ENCODE measurements at places on chromosomes 16 and 17.

DNA sequence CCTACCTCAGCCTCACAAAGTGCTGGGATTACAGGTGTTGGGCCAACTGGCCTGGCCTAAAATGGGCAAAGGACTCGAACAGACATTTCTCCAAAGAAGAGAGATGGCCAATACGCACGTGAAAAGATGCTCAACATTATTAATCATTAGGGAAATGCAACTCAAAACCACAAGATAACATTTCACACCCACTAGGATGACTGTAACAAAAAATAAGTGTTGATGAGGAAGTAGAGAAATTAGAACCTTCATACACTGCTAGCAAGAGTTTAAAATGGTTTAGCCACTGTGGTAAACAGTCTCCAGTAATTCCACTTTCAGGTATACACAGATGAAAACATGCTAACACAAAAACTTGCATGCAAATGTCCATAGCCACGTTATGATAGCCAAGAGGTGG is 5.7 kb downstream of the TMED6 start:
- no peak for DNase-seq

- no peak for DNase-seq
Measured at GRCh38 chr17:8522577-8522976, 86.9 kb downstream of the NDEL1 start.

- no peak for DNase-seq
Measured at GRCh38 chr16:17302620-17303019, 168.1 kb downstream of the XYLT1 start.

- no peak for DNase-seq
Measured at GRCh38 chr17:62076864-62077788, 12.0 kb upstream of the MED13 start.

DNA sequence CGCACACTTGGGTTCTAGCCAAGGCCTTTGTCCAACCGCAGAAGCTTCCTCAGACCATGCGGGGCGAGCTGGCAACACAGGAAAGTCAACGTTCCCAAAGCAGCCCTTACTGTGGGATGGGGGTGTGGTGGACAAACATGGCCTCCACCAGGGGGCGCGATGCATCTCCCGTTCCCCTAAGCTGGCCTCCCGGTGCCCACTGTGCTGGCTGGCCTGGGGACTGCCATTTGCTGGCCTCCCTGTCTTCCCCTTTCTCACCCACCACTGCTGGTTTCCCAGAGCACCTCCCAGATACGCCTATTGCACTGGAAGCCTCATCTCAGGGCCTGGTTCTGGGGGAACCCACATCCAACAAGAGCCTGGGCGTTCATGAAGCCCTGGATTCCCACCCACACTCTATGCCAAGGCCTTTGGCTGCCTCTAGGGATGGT is 145.3 kb downstream of the IRF8 start:
- no peak for DNase-seq

GRCh38 chr16:81866820-81867440 is 87.8 kb downstream of the PLCG2 start:
- no peak for DNase-seq

DNA sequence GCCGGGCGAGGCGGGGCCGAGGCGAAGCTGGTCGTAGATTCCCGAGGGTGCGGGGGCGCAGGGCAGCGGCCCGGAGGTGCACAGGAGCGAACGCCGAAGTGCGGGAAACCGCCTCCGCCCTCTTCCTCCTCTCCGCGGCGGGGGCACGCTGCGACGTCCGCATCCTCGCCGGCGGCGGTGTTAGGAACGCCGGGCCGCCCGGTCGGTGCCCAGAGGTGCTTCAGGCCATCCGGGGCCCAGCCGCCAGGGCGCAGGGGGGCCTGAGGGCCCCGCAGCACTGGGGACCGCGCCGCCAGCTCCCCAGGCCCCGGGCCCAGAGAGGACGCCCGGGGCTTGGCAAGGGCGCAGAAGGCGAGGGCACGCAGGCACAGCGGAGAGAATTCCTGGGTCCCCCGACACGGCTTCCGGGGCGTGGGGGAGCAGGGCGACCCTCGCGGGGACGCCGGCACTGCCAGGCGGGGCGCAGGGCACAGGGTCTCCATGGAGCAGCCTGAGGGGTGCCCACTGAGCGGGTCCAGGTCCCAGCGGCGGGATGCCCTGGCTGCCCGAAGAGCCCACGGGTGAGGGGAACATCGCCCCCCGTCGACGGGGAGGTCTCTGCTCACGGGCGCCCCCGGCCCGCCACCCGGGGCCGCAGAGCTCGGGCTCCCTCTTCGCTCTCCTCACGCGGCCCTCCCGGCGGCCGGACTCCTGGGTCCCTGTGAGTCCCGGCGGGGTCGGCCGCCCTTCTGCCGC is 576 bp downstream of the EPOP start:
- no peak for DNase-seq

- DNase-seq: no peak
Measured at GRCh38 chr17:21282231-21282630, 2.3 kb upstream of the MAP2K3 start.

GRCh38 chr16:89017543-89018281 is 40.7 kb upstream of the CBFA2T3 start:
- no peak for DNase-seq

- no peak for DNase-seq
Measured at GRCh38 chr16:49355933-49356665, 17.5 kb upstream of the C16orf78 start.

DNA sequence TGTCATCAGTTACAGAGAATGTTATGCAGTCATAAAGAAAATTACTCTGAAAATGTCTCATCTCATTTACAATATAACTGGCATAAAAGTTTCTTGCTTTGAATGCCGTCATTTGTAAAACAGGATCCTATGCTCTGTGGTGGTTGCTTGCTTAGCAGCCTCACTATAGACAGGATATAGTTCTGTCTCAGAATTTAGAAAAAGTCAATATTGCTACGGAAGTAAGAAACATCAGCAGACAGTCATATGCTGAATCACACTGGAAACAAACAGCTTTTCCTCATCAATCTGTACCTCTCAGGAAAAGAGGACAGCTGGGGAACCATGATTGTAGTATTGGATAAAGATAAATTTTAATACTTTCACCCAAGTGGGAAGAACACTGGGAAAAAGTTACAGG is 105.5 kb downstream of the MYO1D start:
- DNase-seq: no peak

GRCh38 chr17:57987581-57988300 is at the start of gene VEZF1:
TSS of gene VEZF1 (minus strand) at chr17:57988254. CDS start at chr17:57988111, 143 bp downstream.
- DNase-seq: no peak

DNA sequence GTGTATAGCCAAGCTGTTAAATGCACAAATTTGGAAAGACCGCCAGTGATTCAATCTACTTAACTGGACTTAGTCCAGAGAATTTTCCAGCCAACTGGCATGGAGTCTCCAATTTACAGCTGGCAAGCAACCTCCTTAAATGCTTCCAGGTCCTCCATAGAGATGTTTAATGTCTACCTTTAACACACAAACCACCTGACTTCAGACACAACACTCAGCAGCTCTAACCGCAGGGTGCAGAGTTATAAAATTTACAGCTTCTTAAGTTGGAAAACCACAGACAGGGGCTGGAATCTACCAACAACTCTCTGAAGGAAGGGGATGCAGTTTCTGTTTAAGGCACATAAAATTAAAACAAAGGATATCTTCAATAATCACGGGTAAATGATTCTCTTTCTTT is 106.9 kb downstream of the SYCE1L start:
- no peak for DNase-seq

GRCh38 chr17:57928928-57929327 is 26.3 kb downstream of the CUEDC1 start:
- no peak for DNase-seq

DNA sequence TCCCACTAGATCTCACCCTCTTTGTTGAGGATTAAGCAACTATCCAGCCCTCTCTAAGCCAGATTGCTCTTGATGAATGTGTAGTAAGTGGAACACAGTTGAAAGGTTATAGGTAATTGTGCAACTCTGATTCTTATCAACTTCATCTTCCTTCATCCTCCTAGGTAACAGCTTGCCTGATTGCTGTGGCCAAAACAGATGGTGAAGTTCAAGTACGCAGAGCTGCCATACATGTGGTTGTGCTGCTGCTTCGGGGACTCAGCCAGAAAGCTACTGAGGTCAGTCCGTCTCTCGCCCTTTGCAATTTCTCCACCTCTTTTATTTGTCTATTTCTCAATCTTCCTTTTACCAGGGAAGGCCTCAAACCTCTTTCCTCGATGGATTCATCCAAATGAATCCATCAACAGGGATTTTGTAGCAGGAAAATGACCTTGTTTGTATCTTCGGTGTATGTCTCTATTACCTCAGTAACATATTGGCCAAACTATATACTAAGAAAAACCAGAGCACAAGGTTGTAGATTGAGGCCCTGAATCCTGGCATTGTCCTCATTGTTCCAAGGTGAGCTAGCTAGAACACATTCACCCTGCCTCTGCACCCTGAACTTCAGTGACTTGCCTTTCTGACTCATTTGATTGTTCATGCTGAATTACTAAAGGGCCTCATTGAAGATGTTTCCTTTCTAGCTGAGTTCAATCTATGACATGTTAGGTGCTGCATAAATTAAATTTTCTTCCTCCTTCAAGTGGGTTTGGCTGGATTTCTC is 65.1 kb upstream of the HAS3 start:
- no peak for DNase-seq

- no peak for DNase-seq
Measured at GRCh38 chr17:74832421-74832820, 27.3 kb downstream of the GRIN2C start.

DNA sequence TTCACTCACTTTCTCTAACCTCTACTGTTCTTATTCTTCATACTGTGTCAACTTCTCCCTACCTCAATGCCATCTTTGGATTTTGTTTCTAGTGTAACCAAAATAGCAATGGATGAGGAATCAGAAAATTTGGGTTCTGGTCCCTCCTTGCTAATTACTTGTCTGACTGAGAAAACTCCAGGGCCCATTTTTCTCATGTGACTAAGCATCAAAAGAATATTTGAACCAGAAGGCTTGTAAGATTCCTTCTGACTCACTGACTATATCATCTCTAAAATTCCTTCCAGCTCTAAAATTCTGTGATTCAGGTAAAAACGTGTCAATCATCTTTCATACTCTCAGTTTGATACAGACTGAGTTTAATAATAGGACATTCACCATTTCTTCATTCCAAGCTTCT is 57.9 kb downstream of the BRIP1 start:
- no peak for DNase-seq

DNA sequence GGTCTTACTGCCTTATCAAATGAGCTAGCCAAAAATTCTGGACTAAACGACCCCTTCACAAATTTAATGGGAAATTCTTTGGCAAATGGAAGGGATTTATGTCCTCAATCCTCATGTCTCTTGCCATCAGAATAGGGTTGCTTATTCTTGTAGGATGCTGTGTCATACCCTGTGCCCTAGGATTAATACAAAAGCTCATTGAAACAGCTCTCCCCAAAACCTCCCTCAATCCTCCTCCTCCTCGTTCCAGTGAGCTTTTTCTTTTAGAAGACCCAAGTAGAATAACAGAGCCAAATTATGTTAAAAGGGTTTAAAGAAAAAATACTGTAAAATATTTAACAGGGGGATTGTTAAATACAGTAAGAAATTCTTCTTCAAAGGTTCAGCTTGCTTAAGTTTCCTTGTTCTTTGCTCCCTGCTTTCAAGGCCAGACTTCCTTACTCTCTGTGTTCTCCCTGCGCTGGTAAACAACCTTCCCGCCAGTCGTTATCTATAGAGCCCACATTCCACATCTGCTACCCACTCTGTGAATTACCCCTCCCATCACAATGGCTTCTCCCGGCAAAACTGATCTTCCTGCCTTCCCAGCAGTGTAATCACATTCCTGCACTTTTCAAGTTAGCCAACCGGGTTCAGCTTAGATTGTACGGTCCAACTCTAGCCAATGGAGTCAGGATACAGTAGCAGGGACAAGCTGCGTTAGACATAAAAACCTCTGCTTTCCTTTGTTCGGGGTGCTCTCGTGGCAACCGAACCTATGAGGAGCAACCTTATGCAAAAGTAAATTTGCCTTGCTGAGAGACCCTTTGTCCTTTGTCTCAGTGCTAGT is 9.7 kb downstream of the HPR start:
- no peak for DNase-seq

DNA sequence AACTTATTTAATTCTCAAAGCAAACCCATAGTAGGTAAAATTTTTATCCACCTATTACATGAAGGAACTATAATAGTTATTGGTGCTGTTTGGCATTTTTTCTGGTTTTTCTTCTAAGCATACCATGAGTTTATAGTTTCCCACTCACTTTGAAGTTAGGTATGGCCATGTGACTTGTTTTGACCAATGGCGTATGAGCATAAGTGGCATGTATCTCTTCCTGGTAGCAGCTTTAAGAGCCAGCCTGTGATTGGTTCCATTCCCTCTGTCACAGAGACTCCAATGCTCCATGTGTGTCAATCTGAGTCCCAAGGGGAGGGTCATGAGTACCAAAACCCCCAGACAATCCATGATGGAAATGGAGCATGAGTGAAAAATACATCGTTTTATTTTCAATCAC is 282.9 kb upstream of the N4BP1 start:
- DNase-seq: no peak

DNA sequence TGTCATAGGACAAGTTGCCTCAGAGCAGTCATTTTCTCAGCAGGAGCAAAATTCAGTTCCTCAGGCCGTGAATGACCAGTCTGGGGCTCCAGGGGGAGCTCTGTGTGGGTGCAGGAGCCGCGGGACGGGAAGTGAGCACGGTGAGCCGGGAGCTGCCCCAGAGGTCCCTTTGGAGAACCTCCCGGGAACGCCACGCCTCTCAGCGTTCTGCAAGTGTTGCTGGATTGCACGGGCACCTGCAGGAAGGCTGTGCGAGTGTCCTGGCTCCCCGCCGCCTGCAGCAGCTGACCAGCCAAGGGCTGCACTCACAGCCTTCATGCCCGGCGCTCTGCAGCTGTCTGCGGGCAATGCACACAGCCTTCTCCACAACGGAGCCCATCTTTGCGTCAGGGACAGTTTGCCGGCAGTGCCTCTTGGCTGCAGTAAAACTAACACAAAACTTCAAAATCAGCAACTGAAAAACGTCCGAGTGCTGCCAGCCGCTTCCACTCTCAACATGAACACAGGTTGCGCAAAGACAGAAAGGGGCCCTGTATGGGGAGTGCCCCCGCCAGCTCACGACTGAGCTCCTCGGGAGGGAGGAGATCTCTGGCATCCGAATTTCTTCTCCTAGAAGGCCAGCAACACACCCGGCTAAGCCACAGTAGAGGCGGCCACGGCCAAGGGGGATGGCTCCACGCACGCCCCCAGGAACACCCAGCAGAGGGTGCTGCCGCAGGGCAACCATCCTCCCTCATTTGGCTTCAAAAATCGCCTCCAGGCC is 16.0 kb downstream of the NDUFAF8 start:
- no peak for DNase-seq

Data from cerebellar nuclear complex (tissue), 1 donor.